ENCODE measurements at places on chromosomes 7 and 10.
A peak's percentile ranks its signal among the peaks of the same experiment; 100 is the strongest.

DNA sequence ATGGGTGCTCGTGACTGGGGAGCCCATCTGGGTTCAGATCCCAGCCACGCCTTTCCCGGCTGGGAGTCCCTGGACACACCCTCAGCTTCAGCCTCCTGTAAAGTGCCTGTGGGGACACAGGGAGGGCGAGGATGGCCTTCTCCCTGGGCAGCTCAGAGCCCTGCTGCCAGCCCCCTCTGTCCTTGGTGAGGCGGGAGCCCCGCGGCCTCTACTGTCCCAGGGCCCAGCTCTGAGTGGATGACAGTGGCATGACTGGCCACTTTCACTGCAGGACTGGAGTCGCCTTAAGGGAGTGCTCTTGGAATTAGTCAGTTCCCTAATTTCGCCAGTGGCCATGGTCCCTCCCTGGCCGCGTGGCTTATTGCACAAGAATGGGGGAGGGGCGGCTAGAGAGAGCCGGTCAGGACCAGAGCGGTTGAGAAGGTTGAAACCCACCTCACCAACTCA is 4.6 kb downstream of the BRI3 start:
- no peak for DNase-seq

- DNase-seq, result no peak
Measured at GRCh38 chr7:55887821-55888247, 578 bp downstream of the ZNF713 start.

DNA sequence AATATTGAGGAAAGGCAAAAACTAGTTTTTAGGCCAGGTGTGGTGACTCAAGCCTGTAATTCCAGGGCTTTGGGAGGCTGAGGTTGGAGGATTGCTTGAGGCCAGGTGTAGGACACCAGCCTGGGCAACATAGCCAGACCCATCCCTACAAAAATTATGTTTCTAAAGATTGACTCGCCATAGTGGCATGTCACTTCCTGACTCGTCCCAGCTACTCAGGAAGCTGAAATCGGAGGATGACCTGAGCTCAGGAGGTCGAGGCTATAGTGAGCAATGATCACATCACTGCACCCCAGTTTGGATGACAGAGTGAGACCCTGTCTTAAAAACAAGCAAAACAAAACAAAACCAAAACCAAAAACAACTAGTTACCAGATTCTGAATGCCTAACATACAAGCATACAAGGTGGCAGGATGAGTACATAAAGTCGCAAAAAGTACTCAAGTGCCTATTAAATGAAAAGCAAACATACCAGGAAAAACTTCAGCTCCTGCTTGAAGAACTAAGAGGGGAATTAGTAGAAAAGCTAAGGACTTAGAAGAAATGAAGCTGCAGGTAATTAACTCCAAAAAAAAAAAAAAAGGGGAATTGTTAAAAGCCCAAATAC is 14.1 kb downstream of the ZNF398 start:
- DNase-seq, result no peak

DNA sequence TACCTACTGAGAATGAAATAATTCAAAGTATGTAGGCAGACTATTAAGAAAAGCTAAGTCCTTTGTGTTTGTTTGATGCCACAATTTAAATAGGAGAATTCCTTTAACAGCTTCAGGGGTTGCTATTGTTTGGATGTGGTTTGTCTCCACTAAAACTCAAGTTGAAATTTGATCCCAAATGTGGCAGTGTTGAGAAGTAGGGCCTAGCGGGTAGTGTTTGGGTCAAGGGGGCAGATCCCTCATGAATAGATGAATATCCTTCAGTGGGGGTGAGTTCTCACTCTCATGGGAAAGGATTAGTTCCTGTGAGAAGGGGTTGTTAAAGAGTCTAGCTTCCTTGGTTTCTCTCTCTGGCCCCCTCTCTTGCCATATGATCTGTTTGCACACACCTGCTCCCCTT is 97.0 kb downstream of the HGF start:
- DNase-seq, result no peak

DNA sequence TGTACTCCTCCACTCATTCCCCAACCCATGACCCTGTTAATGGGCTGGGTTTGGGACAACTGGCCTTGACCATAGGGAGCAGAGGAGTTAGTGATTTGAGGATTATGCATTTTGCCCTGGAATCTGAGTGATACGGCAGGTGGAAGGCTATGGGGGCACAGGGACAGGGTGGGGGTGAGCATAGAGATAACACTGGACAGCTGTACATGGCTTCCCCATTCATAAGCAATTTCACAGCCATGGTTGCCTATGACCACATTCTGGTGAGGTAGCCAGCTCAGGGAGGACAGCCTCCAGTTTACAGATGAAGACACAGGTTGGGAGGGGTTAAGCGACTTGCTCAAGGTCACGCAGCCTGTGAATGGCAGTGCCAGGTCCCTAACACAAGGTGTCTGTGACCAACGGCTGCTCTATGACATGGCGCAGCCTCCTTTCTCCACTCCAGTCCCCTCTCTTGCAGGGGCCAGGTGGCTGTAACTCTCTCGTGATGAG is 319.5 kb downstream of the PLXNA4 start:
- no peak for DNase-seq

DNA sequence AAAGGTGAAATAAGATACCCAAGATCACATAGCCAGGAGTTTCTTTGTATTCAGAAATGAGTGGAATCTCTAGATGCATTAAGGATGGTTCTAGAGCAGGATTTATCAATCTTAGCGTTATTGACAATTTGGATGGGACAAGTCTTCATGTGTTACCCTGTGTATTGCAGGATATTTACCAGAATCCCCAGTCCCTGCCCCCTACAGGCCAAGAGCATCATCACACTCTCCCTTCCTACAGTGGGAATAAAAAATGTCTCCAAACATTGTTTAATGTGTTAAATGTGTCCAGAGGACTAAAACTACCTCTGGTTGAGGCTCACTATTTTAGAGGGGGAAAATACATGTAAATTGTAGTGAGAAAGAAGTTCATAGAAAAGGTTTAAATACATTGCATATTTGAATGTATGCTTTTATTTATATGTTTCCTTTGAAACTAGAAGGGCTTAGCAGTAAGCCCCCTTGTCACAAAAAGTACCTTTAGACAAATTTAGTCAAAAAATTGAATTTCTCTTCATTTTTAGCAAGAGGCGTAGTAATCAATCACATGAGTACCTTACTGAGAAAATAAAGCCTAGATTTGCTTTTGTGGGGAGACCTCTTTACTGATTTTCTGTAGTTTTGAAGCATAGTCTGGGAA is 141.2 kb downstream of the MLLT10 start:
- peak; percentile 24 for DNase-seq

GRCh38 chr10:111102359-111102837 is 25.6 kb downstream of the ADRA2A start:
- no peak for DNase-seq

- DNase-seq, result no peak
Measured at GRCh38 chr10:71536332-71536731, 139.6 kb downstream of the CDH23 start.

DNA sequence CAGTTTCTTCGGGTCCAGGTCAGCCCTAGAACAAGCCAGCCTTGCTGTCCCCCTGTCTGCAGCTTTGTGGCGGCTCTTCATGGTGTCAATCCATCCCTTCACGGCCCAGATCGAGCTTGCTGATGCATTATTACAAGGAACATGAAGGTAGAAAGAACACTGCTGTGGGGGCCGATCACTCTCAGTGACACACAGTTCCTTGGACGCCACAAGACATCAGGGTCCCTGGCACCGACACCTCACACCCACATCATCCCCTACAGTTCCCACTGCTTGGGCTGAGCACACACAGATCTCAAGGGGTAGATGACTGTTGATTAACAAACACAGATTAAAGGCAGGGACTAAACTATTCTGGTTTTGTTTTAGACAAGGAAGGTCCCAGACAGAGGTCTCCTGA is 119.4 kb downstream of the KMT2E start:
- no peak for DNase-seq

DNA sequence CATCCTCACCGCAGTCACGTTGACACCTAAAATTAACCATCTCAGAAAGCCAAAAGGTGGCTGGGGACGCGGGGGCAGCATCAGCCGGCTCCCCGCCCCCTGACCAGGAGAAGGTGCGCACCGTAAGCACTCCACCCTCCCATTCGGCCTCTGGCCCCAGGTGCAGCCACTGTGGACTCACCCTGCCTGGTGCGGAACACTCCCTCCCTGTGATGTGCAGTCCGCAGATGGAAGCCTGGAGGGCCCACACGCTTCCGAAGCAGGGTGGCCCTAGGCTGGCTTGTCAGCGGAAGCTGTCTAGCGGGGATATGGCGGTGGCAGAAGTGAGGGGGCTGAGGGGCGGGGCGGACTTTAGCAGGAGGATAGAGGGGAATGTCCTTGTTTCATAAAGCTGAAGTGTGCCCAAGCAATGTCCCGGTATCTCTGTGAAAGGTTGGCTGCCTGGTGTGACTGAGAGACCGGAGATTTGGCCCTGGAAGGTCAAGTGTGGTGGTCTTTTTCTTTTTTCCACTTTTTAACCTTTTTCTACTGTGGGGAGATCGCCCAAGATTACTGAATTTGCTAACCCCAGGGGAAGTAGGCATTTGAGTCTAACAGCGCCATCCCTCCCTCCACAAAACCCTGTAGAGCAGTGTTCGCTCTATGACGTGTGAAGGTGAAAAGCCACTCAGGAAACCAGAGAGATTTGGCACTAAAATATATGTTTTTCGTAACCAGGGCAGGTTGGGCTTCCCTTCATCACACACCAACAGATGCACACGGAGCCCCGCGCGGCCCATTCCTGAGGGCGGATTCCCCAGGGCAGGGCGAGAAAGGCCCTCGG is 74.7 kb downstream of the CXCL12 start:
- no peak for DNase-seq

DNA sequence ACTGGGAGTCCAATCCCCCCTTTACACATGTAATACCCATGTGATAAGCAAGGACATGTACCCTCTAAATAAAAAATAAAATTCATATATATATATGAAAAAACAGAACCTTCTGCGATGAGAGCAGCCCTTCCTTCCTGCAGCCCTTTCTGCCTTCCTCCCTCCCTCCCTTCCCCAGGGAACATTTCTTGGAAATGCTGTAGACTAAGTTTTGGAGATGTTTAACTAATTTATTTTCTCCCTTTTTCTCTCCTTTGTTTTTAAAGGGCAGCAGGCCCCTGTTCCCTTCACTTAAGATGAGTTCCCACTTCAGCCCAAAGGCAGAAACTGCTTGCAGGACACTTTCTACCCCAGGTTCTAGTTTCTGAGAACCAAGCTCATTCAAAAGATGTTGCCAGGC is 179.2 kb downstream of the FRMD4A start:
- no peak for DNase-seq

- DNase-seq, result no peak
Measured at GRCh38 chr7:17462131-17462631, 163.7 kb downstream of the AHR start.
